ENCODE measurements at places on chromosomes 3 and 15.

- no peak for DNase-seq
Observed at GRCh38 chr15:40891810-40892446, 2.3 kb upstream of the VPS18 start.

DNA sequence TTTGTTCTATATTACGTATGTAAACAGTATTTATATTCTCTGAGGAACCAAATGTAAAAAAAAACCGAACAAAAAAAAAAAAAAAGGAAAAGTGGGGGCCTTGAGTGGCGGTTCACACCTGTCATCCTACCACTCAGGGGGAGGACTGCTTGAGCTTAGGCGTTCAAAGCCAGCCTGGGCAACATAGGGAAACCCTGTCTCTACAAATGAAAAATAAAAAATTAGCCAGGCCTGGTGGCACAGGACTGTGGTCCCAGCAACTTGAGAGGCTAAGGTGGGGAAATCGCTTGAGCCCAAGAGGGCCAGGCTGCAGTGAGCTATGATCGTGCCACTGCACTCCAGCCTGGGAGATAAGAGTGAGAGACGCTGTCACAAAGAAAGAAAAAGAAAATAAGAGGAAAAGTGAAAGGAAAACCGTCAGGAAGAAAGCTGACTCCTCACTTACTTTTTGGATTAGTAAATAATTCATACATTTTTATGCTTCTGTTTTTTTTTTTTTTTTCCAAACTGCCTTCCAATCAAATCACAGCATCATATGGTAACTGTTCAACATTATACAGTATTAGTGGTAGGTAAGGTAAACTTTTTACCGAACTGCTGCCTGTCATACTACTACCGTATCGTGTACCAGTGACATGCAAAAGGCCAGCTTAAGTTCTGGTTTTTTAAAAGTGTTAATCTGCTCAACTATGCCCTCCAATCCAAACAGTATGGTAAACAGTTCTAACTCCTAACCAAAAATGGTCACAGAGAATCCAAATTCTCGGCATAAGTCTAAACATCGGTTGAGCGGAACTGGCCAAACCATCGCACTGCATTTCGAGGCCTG, 1.2 kb downstream of the PHC3 start:
- no peak for DNase-seq

DNA sequence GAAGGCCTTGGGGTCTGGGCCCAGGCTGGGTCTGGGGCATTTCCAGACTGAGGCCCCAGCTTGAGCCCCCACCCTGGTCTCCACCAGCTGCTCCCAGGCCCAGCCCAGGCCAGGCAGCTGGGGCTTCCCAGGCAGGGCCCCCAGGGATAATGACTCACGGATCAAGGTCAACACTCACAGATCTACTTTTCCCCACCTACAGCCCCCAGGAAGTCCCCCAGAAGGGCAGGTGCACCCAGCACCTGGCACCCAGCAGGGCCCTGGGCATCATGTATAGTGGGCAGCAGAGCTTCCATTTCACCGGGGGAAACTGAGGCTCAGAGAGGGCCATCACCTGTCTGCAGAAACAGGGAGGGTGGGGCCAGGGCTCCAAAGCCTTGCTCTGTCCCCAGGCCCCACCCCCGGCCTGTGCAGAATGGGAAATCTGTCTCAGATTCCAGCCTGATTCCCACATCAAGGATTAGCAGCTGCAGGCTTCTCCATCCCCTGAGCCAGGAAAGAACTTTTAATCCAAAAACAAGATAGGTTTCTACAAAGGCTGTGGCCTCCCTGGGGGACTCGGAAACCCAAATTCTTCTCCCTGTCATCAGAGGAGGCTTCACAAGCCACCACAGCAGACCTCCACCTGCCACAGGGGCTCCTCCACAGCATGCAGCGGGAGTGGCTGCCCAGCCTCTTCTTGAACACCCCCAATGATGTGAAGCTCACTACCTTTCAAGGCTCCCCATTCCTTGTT, 49.8 kb downstream of the IQSEC1 start:
- DNase-seq = no peak

DNA sequence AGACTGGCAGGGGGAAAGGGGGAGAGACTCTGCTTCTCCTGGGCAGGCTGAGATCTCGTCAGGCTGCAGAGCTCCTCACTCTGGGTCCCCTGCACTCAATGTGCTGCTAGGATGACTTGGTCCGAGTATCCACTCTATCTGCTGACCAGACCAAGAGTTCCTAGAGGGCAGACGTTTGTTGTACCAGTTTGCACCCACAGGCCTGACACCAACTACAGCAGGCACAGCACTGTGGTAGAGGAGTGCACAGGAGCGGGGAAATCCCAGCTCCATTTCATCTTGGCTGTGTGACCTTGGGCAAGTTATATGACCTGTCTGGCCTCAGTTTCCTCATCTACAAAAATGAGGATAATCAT, 29.0 kb downstream of the CCDC12 start:
- DNase-seq = no peak

DNA sequence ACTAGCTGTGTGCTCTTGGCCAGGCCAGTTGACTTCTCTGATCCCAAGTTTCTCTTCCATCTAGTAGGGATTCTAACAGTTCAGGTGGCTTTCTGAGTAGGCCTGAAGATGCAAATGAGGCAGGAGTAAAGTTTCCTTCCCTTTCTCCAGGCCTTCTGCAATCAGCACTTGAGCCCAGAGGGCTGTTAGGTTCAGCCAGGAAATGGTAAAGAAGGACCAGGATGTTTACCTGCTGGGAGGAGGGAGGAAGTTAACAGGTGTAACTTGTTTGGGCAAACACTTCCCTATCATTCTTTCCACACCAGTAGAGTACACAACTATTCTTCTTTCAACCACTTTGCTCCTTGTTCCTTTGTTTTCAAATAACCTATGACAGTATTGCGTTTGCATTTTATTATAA, 13.3 kb upstream of the TNFSF10 start:
- no peak for DNase-seq

DNA sequence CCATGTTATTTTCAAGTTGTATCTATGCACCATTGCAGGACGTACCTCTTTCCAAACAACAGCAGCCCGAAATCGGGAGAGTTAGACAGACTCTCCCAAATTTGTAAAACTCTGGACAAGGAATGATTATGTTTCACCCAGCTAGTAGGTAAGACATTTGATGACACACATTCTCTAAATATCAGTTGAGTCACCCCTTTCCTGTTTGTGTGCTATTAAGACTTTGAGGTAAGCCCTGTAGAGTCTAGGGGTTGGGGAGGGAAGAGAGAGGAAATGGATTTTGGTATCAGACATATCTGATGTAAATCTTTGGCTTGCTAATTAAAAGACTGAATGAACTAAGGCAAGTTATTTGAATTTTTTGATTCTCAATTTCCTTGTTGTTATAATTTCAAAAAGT, 999.0 kb downstream of the TUSC7 start:
- no peak for DNase-seq

DNA sequence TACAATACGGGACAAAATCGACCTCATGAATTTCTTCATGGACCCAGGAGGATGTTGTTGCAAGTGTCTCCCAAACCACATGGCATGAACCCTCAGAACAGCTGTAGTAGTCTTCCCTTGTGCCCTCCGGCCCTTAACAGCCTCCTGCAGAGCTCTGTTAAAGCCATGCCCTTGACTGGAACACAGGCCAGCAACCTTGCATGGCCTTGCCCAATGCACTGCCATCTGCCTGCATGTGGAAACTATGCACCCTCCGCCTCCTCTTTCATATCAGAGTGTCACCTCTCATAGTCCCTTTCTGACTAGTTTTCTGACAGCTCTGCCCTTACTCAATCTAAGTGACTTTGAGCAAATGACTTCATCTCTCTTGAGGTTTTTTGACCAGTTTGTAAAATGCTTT, 39.4 kb upstream of the TRIM71 start:
- no peak for DNase-seq

Data from CD8-positive, alpha-beta T cell (primary cell).